Muscle of back (tissue), 13 donors: ENCODE measurements at places on chromosomes 16 and 17.
A peak's percentile ranks its signal among the peaks of the same experiment; 100 is the strongest.

DNA sequence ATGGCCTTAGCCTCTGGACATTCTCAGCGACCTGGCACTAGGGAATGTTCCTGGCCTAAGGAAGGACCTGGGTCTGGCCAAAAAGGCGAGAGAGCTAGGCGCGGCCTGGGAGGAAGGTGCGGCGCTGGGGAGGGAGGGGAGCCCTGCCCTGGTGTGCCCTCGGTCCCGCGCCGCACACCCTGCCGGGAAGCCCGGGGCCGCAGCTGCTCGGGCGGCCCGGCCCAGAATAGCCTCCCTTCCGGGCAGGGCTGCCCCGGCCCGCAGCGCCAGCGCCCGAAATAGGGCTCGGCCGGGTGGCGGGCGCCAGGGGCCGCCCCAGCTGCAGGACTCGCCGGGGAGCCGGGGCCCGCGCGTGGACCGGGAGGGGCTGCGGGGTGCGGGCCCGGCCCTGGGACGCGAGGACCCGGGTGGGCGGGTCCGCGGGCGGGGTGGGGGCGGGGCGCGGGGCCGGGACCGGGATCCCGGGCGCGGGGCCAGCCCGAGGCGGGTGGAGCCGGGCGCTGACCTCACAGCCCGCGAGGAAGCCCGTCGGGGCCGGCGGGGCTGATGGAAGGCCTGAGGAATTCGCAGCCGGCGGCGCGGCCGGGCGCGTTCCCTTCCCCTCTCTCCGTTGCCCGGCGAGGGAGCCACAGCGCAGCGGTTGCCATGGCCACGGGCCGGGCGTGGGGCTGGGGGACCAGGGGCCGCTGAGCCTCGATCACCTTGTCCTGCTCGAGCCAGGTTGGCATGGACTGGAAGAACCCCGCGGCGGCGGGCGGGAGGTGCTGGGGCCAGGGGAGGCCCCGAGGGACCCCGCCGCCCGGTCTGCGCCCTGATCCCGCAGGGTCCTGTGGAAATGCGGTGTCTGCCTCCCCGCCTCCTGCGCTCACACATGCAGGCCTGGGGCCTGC is 18.1 kb downstream of the SOCS3 start:
- peak; percentile 86 for DNase-seq

- peak; percentile 78 for DNase-seq
These were observed 8.2 kb downstream of the SYNGR2 start for GRCh38 chr17:78176548-78177025.

GRCh38 chr16:9345046-9345445 is 253.6 kb downstream of the HAPSTR1 start:
- no peak for DNase-seq

GRCh38 chr17:42270170-42270535 is 6.0 kb downstream of the STAT5B start:
- DNase-seq, result no peak

DNA sequence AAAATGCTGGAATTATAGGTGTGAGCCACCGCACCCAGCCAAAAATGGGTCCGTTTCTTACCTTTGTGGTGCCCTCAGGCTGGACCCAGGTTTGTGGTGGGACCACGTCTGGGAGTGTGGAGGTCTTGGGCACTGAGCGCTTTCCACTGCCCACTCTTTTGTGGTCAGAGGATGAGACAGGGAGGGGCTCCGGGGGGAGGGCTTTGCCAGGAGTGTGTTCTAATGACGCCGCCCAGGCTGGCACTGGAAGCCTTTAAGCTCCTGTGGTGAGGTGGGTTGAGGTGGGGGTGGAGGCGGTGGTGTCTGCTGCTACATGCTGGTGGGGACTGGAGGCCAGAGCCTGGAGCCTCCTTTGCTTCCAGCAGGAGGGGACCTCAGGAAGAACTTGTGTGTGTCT is 12.8 kb upstream of the ADCY7 start:
- DNase-seq, result no peak
